ENCODE measurements at places on chromosomes 5 and 9. TPM values are rescaled to one million over a fixed set of nuclear protein-coding genes. Genes with fewer than 3 reads are reported as not detected.

DNA sequence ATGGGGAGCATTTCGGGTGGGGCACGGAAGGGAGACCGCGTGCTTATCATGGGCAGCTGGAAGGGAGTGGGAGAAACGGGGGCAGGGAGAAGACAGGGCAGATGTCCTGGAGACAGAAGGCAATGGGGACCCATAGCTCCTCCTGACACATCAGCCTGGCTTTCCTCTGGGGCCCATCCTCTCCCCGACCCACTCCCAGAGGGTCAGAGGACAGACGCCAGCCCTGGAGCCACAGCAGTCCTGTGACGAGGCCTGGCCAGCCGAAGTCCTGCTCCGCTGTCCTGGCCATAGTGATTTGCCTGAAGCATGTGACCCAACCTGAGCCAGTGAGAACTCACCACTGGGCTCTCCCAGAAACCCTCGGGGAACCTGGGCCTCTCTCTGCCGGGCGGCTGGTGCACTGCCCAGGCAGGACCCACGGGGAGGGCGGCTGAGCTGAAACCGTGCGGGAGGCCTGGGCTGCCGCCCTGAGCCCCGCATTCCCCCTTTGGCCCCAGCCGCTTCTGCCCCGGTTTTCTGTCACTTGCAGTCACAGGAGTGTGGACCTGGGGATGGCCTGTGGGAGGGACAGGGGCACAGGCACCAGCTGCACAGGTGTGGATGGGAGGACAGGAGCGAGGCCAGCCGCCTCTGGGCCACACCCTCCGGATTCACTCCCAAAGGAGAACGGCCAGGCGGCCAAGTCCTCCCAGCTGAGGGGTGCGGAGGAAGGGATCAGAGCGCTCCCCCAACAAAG lies 19.8 kb downstream of the ADAMTS2 start:
- no peak for DNase-seq

DNA sequence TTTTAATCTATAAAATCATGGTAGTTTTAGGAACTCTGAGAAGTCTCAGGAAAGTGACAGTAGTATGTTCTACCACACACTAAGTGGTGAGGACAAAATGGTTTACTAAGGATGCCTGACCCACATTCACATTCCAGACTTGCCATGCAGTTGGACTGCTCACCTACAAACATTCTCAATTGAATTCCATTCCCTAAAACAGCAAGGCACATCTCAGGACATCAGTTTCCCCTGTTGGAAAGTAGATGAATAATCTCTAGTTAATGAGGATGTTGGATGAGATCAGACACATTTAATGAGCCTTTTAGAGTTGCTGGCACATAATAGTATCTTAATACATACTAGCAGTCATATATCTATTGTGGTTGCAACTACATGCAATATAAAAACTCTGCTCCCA lies 76.6 kb downstream of the ZNF618 start:
- DNase-seq, result no peak

DNA sequence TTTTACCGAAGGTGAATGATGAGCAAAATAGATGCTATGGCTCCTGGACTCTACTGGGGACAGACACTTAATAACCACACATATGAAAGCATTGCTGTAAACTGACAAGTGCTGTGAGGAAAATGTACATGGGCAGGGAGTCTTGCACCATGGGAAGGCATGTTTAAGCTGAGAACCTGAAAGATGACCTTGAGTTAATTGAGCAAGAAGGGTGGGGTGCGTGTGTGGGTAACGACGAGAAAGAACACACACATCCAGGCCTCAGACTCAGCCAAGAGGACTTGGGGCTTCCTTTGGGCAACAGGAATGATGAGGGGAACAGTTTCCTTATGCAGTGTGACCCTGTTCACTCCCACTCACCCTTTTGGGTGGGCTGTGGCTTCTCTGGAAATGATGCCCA lies 73.1 kb downstream of the HSPA4 start:
- no peak for DNase-seq

GRCh38 chr9:34653151-34654072 lies 1.4 kb downstream of the IL11RA start:
- no peak for DNase-seq

- no peak for DNase-seq
Measured at GRCh38 chr9:135077497-135078200, 9.8 kb upstream of the OLFM1 start.

DNA sequence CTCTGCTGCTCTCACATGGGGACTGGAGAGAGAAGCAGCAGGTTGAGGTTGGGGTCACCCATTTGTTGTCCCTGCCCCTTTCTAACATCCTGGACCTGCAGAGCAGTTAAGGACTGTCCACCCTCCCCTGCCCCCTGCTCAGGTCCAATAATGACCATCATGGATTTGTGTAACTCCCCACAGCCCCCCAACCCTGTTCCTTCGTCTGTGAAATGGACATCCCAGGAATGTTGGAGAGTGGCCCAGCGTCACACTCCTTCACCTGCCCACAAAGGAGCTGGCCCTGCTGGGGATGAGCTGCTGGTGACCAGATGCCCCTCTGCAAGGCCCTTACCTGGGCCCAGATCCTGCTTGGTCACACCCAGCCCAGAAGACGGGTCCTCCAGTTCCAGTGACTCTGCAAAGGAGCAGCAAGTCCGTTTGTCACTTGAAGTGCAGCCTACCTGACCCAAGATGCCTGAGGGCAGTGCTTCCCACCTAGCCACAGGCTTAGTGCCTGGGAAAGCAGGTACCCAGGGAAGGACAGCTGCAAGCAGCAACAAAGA lies 10.4 kb downstream of the CD74 start:
- DNase-seq, result no peak

DNA sequence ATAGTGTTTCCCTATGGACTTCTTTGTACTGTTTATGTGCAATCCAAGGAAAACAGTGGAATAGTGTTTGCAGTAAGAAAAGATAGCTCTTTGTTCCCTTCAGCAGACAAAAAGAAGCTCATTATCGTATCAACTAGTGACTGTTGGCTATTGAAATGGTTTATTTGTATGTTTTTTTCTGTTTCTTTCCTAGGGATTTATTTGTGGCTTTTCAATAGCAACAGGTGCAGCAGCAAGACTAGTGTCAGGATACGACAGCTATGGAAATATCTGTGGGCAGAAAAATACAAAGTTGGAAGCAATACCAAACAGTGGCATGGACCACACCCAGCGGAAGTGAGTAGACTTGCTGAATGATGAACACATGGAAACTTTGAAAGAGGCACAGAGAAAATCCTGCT lies 65.1 kb downstream of the SLC44A1 start:
- no peak for DNase-seq

DNA sequence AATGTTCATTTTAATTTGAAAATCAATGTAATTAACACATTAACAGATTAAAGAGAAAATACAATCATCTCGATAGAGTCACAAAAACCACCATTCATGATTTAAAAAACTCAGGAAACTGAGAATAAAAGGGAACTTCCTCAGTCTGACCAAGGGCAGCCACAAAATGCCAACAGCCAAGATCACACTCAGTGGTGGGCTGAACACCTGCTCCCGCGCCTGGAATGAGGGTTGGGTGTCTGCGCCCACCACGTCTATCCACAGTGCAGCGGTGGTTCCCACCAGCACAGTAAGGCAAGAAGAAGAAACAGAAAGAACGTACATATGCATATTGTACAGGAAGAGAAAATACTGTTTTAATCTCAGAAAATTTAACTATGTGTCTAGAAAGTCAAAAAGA lies 11.7 kb upstream of the NSMF start:
- DNase-seq, result no peak

GRCh38 chr5:93599399-93600120 lies 16.5 kb downstream of the NR2F1 start:
- no peak for DNase-seq

GRCh38 chr9:117013440-117013995 lies 326.4 kb downstream of the TRIM32 start:
- no peak for DNase-seq

DNA sequence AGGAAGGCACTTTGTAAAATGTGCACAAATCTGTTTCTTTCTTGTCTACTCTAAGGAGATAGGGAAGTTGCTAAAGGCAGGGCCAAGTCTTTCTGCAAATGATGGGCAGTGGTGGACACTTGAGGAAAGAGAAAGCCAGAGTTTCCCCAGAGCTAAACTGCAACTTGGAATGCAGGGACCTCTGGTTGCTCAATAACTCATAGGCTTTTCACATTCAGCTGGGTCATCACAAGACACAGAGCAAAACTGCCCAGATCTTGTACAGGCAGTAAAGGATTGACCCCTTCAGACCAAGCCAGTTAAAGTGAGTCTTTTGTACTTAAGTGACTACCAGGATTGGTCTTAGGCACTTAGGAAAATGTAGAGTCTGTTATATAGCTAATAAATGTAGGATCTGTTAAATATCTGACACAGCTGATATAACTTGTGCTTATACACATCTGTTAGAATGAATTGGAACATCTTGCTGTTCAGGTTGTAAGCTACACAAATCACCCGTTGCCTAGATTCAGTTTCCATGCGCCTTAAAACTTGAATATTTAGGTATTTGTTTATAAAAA lies 13.5 kb upstream of the AGXT2 start:
- DNase-seq, result no peak

DNA sequence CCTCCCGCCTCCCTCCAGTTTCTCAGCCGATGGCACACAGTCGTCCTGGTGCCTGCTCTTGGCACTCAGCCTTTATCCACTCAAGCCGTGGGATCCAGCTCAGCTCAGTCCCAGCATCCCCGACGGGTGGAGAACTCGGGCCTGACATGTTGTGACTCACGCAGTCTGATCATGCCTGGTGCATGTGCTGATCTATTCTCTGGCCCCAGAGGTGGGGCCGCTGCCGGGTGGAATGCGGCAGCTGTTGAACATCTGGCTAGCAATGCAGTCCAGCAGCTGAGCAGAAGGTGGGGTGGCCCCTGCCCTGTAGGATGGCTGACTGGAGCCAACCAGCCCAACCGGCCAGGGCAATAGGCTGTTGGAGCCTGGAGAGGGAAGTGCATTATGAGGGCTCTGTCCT lies 1.7 kb upstream of the AIF1L start:
- no peak for DNase-seq

GRCh38 chr5:73357576-73357975 lies 91.0 kb downstream of the FOXD1 start:
- no peak for DNase-seq

- DNase-seq, result no peak
Measured at GRCh38 chr9:8816361-8816760, 1016.8 kb upstream of the DMAC1 start.

GRCh38 chr5:64807520-64807919 lies 38.8 kb downstream of the CWC27 start:
- no peak for DNase-seq

GRCh38 chr9:110808599-110808980 lies 140.0 kb downstream of the MUSK start:
- DNase-seq, result peak; percentile 93

GRCh38 chr5:108521841-108522506 lies 140.1 kb upstream of the FBXL17 start:
- peak; percentile 57 for DNase-seq

DNA sequence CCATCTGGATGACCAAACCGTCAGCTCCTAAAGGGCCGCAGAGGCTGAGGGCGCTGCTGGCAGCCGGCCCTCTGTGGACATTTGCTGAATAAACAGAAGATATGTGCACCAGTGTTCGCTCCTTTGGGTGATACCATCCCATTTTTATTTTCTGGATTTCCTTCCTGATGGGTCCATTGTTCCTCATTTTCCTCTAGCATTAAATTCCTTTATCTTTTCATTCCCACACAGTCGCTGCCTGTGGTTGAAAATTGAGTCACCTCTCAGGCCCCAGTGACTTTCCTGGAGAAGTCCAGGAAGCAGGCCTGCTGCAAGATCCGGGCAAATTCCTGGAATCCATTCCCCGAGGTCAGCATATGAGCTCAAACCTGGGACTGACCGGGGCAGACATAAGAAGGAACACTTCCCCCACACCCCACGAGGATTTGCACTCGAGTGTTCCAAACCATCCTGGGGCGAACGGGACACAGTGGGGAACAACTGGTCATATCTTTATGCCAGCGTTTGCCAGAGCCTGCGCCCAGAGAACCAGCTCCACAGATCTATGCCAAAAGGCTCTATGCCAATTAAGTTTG lies 86.7 kb upstream of the PCA3 start:
- DNase-seq, result no peak

DNA sequence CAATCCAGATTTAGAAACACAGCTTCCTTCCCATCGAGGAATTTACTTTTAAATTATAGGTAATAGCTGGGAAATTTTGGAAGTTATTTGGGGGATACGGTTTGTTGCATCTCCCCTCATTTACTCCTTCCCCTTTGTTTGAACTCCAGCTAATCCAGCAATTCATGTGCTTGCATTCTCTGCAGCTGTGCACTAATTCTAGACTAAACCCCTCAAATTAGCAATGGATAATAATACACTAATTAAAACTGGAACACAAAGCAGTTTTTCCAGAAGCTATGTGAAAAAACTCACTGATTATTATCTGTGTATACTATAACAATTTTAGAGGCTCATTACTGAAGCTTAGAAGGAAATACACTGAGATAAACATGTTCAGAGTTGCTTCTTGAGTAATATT lies 751.2 kb upstream of the ZNF608 start:
- DNase-seq, result no peak

GRCh38 chr5:96312383-96312782 lies 120.7 kb downstream of the PCSK1 start:
- DNase-seq, result no peak

DNA sequence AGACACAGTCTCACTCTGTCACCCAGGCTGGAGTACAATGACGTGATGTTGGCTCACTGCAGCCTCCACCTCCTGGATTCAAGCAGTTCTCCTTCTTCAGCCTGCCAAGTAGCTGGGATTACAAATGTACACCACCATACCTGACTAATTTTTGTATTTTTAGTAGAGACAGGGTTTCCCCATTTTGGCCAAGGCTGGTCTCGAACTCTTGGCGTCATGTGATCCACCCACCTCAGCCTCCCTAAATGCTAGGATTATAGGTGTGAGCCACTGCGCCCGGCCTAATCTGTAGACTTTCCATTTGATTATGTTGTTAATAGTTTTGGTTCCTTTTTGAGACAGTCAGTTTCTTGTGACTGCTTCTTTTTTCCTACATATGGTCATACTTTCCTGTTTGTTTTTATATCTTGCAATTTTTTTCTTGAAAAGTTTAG lies 31.0 kb downstream of the MTREX start:
- DNase-seq, result peak; percentile 48

DNA sequence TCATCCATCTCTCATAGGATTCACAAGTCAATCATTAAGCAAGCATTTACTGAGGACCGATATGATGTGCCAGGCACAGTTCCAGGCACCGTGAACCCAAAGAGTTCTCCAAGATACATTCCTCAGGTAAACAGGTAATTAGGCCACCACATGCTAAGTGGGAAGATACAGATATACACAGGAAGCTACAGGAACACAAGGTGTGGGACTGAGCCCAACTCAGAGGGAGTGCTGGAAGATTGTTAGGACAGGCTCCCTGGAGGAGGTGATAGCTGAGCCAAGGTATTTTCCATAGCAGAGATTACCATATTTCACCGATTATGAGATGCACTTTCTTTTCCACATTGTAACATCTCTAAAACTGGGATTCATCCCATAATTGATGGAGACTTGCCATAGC lies 31.4 kb upstream of the RAI14 start:
- no peak for DNase-seq

The OMD gene
- total RNA-seq, result not detected

The CTNNA1 gene
- total RNA-seq, result 104 TPM

The SLCO4C1 gene
- 0.87 TPM for total RNA-seq

The SPINK7 gene
- not detected for total RNA-seq
